ENCODE measurements at places on chromosomes 5 and 9.

DNA sequence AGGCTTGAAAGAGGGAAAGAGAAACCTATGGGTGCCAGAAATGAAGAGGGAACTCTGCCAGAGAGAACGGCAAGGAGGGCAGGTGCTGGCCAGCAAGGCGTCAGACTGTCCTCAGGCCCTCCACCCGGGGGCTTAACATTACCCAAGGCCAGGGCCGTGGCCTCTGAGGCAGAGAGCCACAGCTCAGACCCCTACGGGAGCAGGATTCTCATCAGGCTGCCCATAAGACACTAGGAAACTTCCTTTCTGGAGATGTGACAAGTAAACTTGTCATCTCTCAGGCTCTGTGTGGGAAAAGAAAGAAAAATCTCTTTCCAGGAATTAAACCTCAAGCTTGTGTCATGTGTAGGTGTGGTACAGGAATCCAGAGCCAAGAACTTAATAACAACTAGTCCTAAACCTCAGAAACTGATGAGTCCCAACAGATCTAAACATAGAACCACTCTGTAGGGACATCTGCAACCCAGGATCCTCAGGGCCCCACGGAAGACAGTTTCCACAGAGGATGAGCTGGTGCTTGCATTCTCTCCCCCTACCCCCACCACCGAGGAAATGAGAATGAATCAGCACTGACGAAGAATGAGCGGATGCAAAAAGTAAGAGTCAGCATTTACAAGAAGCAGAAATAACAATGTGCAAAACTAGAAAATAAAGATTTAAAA is 74.3 kb downstream of the DCP2 start:
- DNase-seq: peak; percentile 44

DNA sequence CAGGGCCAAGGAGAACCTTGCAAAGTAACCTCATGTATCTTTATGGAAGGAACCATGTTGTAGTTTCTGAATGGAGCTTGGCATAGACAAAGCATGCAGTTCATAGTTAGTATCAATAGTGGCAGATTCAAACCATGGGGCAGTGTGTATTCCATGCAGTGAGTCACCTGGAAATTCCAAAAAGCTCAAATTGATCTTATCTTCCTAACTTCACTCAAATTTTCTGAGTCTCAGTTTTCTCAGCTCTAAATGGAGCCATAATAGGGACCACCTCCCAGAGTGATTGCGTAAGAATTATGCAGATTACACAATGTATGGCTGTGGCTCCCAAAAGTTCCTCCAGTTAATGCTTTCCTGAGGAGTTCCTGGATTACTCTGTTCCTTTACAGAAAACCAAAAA is 549.9 kb upstream of the KLF4 start:
- DNase-seq: no peak

- peak; percentile 37 for DNase-seq
Measured at GRCh38 chr9:117926031-117926658, 221.9 kb downstream of the TLR4 start.

GRCh38 chr9:29150606-29151005 is 1577.3 kb upstream of the C9orf72 start:
- DNase-seq: peak; percentile 6

GRCh38 chr5:107670087-107670931 is 428 bp downstream of the EFNA5 start:
- DNase-seq: no peak

DNA sequence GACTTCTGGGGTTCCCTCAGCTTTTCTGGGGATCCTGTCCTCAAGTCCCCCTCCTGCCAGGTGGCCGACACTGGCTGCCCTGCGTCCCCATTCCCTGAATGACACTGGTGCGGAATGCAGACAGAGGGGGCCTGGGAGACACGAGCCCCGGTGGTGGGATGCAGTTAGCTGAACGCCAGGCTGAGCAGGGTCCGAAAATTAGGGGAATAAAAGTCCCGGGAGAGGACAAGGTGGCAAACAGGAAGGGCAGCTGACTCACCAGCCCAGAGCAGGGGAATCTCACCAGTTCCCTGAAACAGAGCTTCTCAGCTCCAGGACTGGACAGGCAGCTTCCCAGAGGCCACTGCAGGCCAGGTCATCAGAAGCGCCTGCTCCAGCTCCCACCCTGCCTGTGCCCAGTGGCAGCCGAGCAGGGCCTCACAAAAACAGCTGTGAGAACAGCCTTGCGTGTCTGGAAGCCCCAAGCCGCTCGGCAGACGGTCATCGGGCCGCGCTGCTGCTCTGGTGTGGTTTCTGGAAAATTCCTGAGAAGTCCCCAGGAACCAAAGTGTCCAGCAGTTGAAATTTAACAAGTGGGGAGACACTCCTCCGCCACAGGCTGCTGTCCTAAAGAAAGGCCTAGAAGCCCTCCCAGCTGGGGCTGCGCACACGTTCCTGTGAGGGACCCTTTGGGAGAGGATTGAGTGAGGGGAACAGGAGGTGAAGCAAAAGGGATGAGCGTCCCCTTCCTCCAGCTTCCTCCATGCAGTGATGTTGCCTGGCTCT is 47.6 kb upstream of the EXOC3 start:
- DNase-seq: no peak

- DNase-seq: no peak
Measured at GRCh38 chr9:3508521-3509291, 17.1 kb downstream of the RFX3 start.

DNA sequence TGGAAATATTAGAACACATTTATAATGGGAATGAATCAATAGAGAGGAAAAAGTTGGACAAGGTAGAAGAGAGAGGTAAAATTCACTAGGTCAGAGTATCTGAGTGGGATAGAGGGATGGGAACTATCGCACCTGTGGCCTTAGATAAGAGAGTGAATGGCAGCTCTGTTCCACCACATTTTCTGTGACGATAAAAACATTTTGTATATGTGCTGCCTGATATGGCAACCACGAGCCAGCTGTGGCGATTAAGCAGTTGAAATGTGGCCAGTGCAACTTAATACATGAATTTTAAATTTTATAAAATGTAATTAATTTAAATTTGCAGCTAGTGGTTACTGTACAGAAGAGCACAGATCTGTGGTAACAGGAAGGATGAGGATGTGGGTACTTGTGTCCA is 46.7 kb downstream of the ZNF354A start:
- DNase-seq: no peak

GRCh38 chr9:100317706-100318105 is 35.0 kb downstream of the TEX10 start:
- DNase-seq: peak; percentile 60

DNA sequence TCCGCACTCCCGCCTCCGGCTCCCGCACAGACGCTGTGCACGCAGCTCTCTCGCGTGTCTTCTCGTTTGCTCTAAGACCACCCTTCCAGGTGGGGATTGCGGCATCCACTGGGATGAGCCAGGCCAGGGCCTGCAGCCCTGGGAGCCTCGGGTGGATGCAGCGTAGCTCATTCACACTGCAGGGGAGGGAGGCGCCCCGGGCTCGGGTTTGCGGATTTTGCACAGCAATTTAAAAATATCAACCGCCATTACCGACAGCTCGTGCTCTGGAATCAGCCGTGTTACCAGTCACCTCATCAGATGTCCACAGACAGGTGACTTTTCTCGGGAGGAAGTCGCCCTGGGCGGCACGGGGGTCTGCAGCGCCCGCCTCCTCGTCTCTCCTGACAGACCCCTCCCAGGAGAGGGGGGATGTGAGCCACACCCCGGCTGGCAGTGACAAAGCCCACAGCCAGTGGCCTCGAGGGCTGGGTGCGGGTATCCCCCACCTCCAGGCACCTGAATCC is 20.8 kb upstream of the SLC6A3 start:
- no peak for DNase-seq

GRCh38 chr5:118211606-118212005 is 776.7 kb downstream of the DTWD2 start:
- no peak for DNase-seq

DNA sequence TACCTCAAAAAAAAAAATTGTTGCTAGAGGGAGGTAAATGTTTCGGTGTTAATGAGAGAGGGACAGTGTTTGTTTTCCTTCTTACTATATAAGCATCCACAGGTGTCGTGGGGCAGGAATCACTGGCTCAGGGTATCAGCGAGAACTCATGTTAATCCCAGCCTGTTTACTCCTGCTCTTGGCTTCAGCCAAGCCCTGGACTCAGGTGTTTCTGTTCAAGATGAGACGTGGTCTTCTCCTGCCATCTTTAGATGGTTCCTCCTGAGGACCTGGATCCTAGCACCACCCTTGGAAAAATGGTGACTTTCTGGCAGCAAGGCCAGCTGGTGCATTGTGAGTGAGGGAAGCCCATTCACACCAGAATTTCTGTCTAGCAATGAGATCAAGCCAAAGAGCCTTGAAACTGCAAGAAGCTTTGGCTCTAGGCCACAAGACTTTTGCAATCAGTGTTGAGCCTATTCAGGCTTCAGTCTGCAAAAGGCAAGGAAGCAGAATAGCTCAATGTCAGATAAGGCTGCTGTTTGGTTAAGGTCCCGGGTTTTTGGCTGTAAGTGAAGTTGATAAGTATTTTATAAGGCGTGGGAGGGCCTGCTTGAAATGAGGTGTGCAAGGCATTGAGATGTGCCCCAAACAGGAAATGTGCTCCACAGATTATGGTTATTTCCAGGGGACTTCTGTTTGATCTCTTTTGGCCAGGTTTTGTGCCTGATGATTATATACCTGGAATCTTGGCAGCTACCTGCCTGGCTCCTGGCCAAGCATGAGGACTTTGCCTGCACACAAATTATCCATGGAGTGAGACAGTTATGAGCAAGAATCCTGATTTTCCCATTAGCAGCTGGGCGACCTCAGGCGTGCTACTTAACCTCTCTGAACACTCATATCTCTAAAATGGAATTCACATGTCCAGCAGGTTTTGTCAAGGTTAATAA is 99.8 kb downstream of the TENT4A start:
- DNase-seq: no peak

GRCh38 chr5:55232985-55233928 is at the start of gene CCNO:
TSS of gene CCNO (minus strand) at chr5:55233608. CDS start at chr5:55233523, 85 bp downstream.
- peak; percentile 88 for DNase-seq

DNA sequence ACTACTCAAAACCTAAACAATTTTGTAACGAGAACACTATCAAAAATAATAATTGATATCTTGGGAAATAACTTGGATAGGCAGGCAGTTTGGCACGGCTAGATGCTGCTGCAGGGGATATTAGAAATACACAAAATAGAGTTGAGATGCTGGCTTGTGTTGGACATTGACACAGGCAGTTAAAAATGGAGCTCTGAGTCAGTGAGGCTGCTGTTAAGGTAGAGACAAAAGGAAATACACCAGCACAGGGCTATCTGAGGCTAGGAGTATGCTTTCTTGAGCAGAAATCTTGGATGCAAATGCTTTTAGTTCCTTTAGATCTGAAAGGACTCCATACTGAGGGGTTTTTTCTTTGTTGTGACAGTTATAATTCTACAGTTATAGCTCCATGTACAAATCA is 16.6 kb downstream of the TENT2 start:
- no peak for DNase-seq

GRCh38 chr5:158039911-158040347 is 181.0 kb upstream of the CLINT1 start:
- no peak for DNase-seq

DNA sequence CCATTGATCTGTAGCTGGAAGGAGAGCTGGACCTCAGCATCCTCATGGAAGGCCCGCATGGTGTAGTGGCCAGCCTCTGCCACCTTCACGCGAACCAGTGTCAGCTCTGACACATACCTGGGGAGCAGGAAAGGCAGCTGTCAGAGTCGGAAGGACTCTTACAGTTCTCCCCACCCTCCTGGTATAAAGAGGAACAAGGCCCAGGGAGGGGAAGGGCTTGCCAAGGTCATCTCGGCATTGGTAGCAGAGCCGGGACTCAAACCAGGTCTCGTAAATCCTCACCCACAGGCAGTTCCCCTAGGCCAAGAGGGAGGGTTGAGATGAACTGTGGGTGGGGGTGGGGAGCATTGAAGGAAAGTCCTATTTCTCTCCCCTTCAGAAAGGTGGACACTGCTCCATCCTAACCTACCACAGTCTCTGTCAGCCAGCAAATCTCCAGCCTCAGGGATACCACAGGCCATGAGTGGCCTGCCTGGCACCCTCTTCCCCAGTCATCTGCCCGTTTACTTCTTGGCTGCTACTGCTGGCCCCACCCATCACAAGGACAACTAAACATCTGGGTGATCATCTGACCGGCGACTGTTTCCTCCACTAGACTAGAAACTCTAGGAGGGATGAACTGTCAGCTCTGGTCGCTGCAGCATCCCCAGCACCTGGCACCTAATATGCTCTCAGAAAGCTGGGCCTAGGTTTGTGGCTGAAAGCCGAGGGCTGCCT is 23.5 kb downstream of the PDGFRB start:
- DNase-seq: no peak

- no peak for DNase-seq
Measured at GRCh38 chr5:126871441-126871840, 94.5 kb downstream of the LMNB1 start.

DNA sequence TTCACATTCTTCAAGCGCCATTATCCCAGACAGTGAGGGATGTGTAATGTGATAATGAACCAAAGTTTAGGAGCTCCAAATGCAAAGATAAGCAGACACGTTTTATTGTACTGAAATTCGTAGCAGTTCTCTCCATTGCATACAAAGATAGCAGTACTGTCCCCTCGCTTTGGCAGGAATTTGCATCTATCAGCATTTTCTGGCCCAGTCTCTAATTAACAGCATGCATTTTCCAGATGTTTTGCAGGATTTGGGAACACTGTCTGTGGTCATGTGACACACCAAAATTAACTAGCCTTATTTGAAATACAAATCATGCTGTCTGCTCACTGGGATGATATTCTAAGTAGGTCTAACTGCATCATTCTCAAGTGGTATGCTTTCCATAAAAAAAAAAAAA is 235.9 kb upstream of the TRPM3 start:
- DNase-seq: no peak

- peak; percentile 88 for DNase-seq
Measured at GRCh38 chr9:35844628-35845270, 15.7 kb downstream of the TMEM8B start.

GRCh38 chr9:98427491-98427890 is 172.0 kb upstream of the TBC1D2 start:
- DNase-seq: no peak
